Activated CD4-positive, alpha-beta T cell treated with anti-CD3 and anti-CD28 coated beads, Interleukin-2, amount 50 U/mL, for 4 hours (primary cell): ENCODE measurements at places on chromosomes 6 and 20.

DNA sequence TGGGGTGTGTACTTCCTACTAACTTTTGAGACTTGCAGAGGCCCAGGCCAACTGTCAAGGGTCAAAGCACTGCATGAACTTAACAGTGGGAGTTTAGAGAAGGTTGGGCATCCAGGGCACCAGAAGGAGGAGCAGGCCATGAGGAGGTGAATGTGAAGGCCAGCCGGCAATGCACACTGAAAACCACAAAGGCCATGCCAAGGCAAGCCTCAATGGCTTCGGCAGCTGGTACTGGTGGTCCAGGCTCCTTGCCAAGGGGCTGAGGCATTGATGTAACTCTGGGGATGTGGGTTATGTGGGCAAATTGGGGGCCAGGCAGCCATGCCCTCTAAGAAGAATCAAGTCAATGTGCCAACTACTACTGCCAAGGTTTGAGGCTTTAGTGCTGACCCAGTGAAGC, 222.4 kb downstream of the UNC5CL start:
- DNase-seq, result no peak

DNA sequence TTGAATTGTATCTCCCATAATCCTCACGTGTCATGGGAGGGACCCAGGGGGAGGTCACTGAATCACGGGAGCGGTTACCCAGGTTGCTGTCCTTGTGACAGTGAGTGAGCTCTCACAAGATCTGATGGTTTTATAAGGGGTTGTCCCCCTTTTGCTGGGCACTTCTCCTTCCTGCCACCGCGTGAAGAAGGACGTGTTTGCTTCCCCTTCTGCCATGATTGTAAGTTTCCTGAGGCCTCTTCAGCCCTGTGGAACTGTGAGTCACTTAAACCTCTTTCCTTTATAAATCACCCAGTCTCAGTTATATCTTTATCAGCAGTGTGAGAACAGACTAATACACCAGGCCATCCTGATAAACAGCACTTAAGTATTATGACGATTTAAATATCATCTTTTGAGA, 9.0 kb upstream of the MRGBP start:
- no peak for DNase-seq

GRCh38 chr6:45835721-45836437, 179.8 kb downstream of the CLIC5 start:
- no peak for DNase-seq

- DNase-seq, result no peak
These were observed 3.2 kb downstream of the PNPLA1 start for GRCh38 chr6:36273067-36273466.

DNA sequence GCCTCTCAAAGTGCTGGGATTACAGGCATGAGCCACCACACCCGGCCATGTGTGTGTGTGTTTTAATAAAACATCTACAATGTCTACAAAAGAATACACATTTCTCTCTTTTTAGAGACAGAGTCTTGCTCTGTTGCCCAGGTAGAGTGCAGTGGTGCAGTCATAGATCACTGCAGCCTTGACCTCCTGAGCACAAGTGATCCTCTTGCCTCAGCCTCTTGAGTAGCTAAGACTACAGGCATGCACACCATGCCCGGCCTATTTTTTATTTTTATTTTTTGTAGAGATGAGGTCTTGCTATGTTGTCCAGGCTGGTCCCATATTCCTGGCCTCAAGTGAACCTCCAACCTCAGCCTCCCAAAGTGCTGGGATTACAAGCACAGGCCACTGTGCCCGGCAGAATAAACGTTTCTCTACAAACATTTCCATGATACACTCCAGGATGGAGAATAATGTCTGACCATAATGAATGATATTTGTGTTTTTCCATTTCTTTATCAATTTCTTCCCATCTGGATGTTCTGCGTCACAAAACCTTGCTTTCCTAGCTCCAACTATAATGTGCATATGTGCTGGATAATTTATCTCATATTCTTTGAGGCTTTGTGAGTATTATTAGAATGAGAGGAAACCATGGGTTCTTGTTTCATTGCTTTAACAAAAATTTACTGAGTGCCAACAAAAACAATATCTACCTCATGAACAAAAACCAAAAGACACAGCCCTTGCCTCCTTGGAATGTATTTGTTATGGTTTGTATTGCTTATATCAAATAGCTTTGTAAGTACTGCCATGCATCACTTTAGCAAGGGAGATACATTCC, 28.6 kb upstream of the CCN2 start:
- no peak for DNase-seq

GRCh38 chr20:846894-847278, 13.4 kb downstream of the FAM110A start:
- peak; percentile 44 for DNase-seq

DNA sequence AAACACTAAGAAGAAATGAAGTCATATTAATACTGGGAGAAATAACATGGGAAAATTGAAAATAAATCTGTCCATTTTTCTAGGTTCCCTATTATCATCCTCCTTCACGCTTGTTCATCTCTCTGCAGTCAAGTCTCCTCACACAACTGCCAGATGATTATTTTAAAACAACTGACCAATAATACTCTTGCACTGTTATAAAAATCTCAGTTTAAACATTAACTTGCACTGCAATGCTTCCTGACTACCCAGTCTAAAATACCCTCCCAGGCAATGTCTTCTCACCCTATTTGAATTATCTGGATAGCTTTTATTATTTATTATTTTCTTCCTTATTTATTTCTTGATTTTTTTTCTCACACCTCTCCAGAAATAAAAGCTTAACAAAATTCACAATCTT, 5.7 kb downstream of the EYS start:
- no peak for DNase-seq

DNA sequence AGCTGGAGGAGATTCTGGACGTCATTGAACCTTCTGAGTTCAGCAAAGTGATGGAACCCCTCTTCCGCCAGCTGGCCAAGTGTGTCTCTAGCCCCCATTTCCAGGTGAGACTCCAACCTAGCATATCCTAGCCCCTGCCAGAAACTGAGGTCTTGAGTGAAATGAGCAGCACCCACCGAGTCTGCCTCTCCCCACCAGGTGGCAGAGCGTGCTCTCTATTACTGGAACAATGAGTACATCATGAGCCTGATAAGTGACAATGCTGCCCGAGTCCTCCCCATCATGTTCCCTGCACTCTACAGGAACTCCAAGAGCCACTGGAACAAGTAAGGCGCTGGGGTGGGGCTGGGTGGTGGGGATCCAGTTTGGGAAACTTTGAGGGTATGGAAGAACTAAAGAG, 4.6 kb downstream of the MEA1 start:
- peak; percentile 29 for DNase-seq

DNA sequence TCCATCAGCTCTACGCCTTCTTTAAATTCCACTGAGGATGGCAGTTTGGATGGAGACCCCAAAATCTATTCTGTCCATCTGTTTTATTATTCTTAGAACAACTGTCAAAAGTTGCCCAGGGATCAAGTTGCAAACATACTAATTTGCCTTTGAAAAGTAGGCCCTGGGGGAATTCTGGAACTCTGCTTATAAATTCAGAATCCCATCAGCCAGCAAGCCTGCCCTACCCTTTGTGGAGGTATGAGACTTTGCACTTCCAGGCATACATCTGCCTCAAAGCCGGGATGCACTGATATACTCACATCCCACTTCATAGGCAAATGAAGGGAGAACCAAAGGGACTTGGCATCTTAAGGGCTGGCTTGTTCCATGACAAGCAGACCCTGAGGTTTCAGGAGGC, 93.6 kb downstream of the INSM1 start:
- DNase-seq, result no peak

- DNase-seq, result no peak
These were observed 1.2 kb downstream of the RNF217 start for GRCh38 chr6:124963416-124963785.

DNA sequence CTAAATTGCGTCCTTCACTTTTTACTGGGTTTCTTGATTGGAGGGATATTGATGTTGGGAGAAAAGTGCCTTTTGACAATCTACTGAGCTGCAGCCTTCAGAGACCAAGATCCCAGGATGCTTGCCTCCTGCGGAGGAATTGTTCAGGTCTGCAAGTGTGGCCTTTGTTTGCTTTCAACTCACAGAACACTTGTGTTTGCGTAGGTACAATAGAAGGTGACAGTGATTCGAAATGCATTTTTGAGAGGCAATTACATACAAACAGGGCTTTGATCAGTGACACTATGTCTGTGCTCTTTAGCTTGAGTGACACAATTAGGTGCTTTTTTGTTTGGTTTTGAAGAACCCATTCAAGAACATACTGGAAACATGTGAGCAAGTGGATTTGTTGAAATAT, 600.6 kb downstream of the QKI start:
- DNase-seq, result no peak

- DNase-seq, result peak; percentile 57
These were observed 18.1 kb downstream of the OR2B2 start for GRCh38 chr6:27893836-27894807.

GRCh38 chr20:4014031-4014474, 1.3 kb downstream of the RNF24 start:
- no peak for DNase-seq

DNA sequence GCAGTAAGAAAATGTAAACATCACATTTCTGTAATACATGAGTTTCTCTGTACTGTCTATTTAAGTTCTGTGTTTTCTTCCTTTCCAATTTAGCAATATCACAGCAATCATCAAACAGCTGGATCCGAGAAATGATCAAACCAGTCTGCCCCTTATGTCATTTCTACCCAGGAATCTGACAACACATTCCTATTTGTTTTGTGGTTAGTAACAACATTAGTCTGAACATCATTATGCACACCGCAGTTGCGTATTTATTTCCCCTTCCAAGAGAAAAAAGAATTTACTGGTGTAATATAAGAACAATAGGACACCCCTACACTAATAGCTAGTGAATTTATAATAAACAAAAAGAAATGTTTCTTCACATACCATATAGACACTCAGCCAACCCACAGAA, 179.5 kb downstream of the BTBD9 start:
- DNase-seq, result no peak

DNA sequence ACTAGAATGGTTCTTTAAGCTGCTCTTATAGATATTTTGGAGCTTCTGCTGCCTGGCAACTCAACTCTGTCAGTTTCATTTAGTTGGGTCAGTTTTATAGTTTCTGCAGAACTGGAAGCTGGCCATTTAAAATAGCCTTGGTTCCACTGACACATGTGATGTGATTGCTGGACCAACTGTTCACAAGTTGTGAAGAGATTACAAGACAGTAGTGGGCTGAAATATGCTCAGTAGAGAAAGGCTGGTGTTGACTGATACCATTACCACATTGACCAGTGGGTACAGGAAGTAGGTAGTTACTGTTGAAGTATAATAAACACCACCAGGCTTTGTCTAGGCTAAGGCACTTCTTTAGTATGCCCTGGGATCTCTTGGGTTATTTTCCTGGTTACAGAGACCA, 39.0 kb downstream of the BCKDHB start:
- DNase-seq, result no peak

DNA sequence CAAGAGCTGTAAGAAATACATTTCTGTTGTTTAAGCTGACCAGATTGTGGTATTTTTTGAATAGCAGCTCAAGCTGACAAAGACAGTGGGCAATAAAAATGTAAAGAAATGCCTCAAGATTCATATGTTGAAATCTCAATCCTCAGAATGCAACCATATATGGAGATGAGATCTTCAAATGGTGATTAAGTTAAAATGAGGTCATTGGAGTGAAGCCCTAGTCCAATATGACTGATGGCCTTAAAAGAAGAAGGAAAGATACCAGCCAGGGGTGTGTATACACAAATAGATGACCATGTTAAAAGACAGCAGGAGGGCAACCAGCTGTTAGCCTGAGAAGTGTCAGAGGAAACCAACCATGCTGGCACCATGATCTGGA, 7.1 kb upstream of the DDO start:
- DNase-seq, result no peak
